ENCODE measurements at places on chromosomes 13 and 19.

DNA sequence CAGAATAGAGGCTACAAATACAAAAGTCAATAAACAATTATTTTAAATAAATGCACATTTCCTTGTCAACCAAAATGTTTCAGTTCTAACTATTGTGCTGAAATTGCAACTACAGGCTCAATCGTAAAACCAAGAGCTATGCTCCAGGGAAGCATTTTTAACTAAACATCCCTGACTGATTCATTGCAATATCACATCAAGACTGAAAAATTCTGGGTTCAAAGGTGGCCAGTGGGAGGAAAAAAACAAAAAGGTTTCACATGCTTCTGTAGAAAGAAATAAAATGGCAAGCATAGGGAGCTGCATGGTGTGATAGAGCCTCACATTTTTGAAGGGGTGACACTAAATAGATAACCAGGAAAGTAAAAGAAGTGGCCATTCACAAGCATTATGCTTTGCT lies 862.8 kb downstream of the PCDH9 start:
- DNase-seq: no peak

DNA sequence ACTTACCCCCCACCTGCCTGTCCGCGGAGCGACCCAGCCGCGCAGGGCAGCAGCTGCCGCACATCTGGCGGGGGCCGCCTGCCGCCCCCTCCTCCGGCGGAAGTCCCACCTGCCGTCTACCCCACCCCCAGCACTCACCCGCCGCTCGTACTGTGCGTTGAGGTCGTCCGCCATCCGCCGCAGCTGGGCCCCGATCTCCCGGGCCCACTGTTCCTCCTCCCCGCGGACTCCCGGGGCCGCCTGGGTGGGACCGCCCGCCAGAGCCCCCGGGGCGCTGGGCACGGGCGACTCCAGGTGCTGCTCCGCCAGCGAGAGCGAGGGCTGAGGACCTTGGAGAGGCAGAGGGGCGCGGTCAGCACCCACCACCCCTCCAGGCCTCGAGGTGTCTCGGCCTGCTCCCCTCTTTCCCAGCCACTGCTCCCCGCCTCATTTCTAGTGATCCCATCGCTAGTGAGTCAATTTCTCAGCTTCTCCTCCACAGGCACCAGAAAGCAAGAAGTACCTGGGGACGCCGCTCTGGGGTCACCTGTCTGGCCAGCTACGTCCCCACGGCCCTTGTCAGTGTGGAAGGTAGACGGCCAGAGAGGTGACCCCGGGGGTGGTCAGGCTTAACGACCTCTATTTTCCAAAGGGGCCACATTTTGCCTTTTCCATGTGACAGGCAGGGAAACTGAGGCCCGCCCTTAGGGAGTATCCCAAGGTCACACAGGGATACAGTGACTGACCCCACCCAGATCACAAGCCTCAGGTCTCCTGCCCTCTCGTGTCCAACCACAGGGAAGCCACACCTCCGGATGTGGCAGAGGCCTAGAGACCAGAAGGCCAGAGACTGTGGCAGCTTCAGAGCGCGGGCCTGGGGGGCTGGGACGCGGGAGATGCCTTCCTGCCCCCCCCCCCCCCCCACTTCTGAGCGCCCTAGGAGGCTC lies 4.3 kb downstream of the BBC3 start:
- DNase-seq: peak; percentile 41

DNA sequence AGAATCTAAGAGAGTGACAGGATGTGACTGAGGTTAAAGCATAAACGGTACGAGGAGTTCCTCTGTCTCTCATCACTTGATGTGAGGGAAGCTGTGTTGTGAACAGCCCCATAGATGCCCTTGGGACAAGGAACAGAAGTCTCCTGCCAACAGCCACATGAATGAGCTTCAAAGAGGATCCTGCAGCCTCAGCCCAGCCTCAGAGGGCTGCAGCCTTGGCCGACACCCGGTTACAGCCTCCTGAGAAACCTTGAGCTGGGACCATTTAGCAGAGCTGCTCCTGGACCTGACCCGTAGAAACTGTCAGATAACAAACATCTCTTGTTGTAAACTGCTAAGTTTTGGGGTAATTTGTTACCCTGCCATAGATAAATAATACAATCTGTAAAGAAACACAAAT lies 54.2 kb downstream of the CCNE1 start:
- DNase-seq: no peak

- no peak for DNase-seq
Measured at GRCh38 chr19:32165141-32165540, 180.3 kb upstream of the ZNF507 start.

- DNase-seq: no peak
Measured at GRCh38 chr19:29680447-29680846, 15.2 kb downstream of the PLEKHF1 start.

GRCh38 chr13:29593605-29594297 lies 1.7 kb downstream of the SLC7A1 start:
- no peak for DNase-seq
